ENCODE measurements at places on chromosomes 13 and 19.
A peak's percentile ranks its signal among the peaks of the same experiment; 100 is the strongest.

DNA sequence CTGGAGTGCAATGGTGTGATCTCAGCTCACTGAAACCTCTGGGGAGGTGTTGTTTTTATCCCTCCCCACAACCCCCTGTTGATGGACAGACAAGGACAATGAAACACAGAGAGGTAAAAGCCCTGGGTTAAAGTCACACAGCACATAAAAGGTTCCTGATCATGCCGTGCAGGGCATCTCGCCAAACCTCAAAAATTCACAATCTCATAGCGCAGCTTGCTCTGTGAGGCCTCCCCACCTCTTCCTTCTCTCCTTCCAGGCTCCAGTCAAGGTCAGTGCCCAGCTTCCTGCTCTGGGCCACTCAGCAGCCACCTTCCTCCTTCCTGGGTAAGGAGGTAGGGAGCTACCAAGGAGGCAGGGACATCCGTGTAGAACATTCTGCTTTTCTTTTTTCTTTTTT, 2.3 kb downstream of the FUT2 start:
- no peak for DNase-seq

DNA sequence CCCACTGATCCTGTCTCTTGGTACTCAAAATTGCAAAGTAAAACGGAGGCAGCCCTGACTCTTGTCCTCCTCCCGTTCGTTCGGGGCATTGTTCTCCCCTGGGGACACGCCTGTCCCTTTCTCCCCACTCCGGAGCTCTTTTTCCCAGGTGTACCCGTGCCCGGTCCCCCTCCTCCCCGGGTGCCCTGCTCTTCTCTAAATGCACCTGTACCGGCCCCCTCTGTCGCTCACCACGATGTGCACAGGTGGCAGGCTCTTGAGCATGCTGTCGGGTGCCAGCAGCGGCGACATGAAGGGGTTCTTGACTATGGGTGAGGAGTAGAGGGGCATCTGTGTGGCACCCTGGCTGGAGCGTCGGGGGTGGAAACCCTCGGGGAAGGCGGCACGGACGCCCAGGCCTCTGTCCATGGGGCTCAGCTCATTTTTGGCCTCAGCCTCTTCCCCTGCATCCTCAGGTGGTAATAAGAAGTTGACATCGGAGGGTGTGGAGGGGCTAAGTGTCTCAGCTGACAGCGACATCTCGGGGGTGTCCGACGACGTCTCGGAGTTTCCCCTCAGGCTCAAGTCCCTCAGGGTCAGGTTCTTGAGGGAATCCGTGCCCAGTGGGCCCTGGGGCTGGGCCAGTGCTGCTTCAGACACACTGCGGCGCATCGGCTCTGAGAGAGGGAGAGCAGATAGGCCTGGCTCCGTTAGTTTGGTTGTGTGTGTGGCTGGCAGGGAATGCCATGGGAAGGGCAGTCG, 12.4 kb upstream of the CNFN start:
- no peak for DNase-seq

- DNase-seq = no peak
These were observed 10.1 kb upstream of the HAS1 start for GRCh38 chr19:51733742-51734522.

GRCh38 chr13:47420568-47420967, 523.7 kb upstream of the HTR2A start:
- no peak for DNase-seq

GRCh38 chr13:80945328-80945727, 604.4 kb upstream of the SPRY2 start:
- DNase-seq = peak; percentile 3

DNA sequence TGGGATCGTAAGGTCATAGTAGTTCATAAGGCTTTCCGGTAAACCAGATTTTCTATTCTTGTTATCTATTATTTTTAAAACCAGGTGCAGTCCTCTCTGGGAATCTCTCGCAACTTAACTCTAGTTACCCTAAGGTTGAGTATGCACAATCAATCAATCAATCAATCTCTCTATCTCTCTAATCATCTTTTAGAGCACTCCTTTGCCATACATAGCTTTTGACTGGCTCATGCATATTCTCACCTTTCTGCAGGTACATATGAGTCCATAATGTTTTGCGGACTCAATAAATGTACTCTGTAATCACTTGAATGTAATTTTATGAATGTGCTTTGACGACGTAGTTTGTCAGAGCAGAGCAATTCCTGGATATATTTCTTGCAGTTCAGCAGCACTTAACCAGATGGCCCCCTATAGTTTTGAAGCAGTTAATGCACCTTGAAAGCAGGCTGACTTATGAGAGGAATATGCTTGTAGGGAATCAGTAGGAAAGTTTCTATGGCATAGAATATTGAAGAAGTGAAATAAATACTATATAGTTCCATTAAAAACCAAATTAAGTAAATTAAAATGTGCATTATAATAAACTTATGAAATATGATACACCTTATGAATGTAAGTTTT, 524.7 kb downstream of the GPC5 start:
- DNase-seq = no peak

DNA sequence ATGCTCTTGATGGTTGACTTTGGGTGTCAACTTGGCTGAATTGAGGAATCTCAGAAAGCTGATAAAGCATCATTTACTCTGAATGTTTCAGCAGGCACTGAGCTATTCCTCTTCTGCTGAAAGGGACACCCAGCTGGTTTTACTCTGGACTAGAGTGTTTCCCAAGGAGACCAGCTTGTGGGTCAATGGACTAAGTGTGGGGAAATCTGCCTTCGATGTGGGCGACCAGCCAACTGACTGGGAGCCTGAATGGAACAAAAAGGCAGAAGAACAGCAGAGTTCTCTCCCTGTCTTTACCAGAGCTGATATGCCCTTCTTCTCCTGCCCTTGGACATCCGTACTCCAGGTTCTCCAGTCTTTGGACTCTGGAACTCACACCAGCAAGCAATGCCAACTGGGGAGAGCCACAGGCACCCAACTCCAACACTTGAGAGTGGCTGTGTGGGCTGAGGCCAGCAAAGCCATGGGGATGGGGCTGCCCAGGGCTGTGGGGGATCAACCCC, 32.2 kb downstream of the MRPL57 start:
- no peak for DNase-seq

DNA sequence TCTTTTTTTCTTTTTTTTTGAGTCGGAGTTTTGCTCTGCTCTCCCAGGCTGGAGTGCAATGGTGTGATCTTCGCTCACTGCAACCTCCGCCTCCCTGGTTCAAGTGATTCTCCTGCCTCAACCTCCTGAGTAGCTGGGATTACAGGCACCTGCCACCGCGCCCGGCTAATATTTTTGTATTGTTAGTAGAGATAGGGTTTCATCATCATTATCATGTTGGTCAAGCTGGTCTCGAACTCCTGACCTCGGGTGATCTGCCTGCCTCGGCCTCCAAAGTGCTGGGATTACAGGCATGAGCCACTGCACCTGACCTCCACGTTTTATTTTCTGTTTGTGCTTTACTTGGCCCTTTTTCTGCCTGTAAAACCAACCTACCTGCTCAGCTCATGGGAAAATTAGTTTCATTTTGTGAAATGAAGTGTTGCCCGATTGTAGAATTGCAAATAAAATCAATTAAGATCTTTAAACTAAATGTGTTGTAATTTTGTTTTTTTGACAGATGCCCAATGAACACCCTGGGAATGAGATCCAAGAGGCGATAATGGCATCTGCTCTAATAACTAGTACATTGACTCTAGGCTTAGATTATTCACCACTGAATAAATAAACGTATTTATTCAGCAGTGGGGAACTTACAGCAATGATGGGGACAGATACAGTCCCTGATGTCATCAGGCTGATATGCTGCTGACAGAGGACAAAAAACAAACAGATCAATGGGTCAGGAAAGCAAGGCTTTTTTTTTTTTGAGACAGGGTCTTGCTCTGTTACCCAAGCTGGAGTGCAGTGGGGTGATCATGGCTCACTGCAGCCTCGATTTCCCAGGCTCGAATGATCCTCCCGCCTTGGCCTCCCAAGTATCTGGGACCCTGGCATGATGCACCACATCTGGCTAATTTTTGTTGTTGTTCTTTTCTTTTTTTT, 2.2 kb upstream of the RAB11B start:
- DNase-seq = no peak

Data from hypothalamus (tissue), 51 donors.